ENCODE measurements at places on chromosomes 1 and 21. TPM values are rescaled to one million over a fixed set of nuclear protein-coding genes. Genes with fewer than 3 reads are reported as not detected.

Gene C1orf141
- total RNA-seq, result not detected

Gene FAM167B
- total RNA-seq, result not detected

Gene SPOCD1
- total RNA-seq, result 8.0 TPM

Gene GBP3
- total RNA-seq, result 69.1 TPM

Gene SLC30A10
- 0.05 TPM for total RNA-seq

Gene SPRR2B
- total RNA-seq, result not detected

Gene MFSD2A
- total RNA-seq, result 9.7 TPM

Gene HFM1
- 0.35 TPM for total RNA-seq

Gene GRHL3
- total RNA-seq, result 11.1 TPM

Gene S100A10
- 239 TPM for total RNA-seq

Gene RHD
- not detected for total RNA-seq

Gene PADI2
- total RNA-seq, result 147 TPM

Gene OR2T33
- total RNA-seq, result not detected

Gene SLC44A5
- total RNA-seq, result 1.7 TPM

Gene UBXN10
- 2.8 TPM for total RNA-seq

Gene LCE6A
- total RNA-seq, result not detected

Gene TMOD4
- total RNA-seq, result not detected

Gene ERO1B
- total RNA-seq, result 11.3 TPM

Gene CSMD2
- total RNA-seq, result under 0.01 TPM

Gene C1orf50
- 8.2 TPM for total RNA-seq

Gene MARK1
- total RNA-seq, result 4.3 TPM

Gene ADAMTS1
- 130 TPM for total RNA-seq

Gene CLCA1
- total RNA-seq, result not detected

Gene TMEM269
- total RNA-seq, result not detected

Gene PRAMEF27
- not detected for total RNA-seq

Gene RGS4
- total RNA-seq, result 3.3 TPM

Gene CCDC30
- total RNA-seq, result 5.7 TPM

Gene C4BPB
- total RNA-seq, result not detected

Gene RAB7B
- 1.1 TPM for total RNA-seq

Gene PHC2
- total RNA-seq, result 147 TPM

Gene ZBTB21
- total RNA-seq, result 9.0 TPM

Gene WNT2B
- 33.5 TPM for total RNA-seq

Gene TGFB2
- total RNA-seq, result 47.4 TPM

Gene MXRA8
- 24.7 TPM for total RNA-seq

Gene LINGO4
- not detected for total RNA-seq

Gene PIK3CD
- 29.5 TPM for total RNA-seq

Gene OR6K3
- total RNA-seq, result not detected

Gene BSND
- 0.45 TPM for total RNA-seq

Gene SYT6
- total RNA-seq, result not detected

Gene PKLR
- 0.05 TPM for total RNA-seq

Gene TFF1
- total RNA-seq, result not detected

Gene ZNF593OS
- not detected for total RNA-seq

Gene SORT1
- total RNA-seq, result 53.0 TPM

Gene LAX1
- total RNA-seq, result 0.69 TPM

Gene RRP1B
- 26.4 TPM for total RNA-seq

Gene AMY2A
- not detected for total RNA-seq

Gene PTPRU
- 25.7 TPM for total RNA-seq

Gene RGL1
- total RNA-seq, result 5.9 TPM

Gene MRAP
- not detected for total RNA-seq

Gene OR2M3
- not detected for total RNA-seq
